ENCODE measurements at places on chromosomes 16 and 17.

DNA sequence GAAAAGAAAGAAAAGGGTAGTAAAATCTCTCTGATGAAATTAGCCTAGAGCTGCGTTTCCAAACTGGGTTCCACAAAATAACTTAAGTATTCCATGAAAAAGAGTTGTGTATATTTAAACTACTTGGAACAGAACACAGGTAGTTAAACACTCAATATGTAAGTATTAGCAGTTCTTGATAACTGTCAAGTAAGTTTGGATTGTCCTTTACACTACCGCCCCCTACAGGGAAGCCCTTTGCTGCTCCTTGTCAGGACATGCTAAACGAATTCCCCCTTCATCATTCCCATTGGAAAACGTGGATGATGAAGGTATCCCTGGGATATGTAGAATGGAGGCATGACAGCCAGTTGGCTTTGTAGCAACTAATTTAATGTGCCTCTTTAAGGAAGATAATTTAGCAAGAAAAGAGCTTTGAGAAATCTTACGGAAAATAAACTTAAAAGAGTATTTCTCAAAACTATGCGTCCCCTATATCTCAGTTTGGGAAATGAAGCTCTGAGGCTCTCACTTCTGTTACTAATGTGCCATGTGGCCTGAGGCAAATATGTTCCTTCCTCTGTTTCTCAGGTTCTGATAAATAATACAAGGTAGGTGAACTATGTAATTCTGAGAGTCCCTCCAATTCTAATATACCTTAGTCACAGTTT is 18.8 kb downstream of the NCBP3 start:
- peak; percentile 77 for DNase-seq

- DNase-seq = peak; percentile 51
Measured at GRCh38 chr17:17141860-17142552, 64.1 kb downstream of the PLD6 start.

GRCh38 chr17:50835301-50836234 is at the start of gene WFIKKN2:
TSS of gene WFIKKN2 (plus strand) at chr17:50835586. CDS start at chr17:50835938, 352 bp downstream.
- no peak for DNase-seq

DNA sequence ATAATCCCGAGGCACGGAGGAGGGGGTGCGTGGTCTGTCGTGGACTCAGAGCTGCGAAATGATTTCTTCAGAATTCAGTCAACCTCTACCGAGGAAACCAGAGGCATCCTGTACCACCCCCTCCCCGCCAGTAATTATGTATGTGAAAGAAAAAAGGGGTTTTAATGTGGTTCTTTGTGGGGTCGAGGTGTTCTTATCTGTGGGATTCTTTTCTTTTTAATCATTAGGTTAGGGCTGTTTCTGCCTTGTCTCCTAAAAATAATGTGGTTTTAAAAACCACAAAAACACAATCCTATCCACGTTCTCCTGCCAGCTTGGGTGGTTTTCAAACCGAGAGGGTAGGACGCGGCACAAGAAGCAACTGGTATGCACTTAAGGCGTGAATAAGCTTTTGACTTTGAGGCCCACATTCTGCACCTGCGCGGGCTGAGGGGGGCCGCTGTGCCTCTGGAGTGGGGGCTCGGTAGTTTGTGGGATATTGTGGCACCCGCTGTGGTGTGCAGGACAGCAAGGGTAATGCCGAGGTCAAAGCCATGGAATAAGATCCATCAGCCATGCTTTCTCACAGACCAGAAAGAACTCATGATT is 1.0 kb downstream of the SLC47A1 start:
- no peak for DNase-seq

Data from CD4-positive, alpha-beta T cell treated with Interleukin-15 for 4 hours (primary cell).